ENCODE measurements at places on chromosomes 7 and 10. TPM values are rescaled to one million over a fixed set of nuclear protein-coding genes. Genes with fewer than 3 reads are reported as not detected.

DNA sequence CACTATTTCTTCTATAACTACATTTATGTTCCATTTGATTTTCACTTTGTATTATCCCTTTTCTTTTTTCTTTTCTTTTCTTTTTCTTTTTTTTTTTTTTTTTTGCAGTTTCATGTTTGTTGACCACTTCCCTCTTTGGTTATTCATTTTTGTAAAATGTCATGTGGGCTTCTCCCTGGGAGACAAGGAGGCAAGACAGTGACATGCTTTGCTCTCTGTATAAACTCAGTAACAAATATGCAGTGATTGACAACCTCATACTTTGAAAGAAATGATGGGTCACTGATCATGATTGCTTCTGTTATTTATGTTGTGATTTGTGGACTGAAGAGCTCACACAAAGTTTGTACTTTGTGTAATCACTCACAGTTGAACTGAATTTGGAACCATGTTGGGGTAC is 90.2 kb upstream of the ABI1 start:
- H3K4me1 ChIP-seq, result no peaks in the 10 kb centered on the region
- H3K4me3 ChIP-seq, result no peak overlapping the region
- no peak for DNase-seq
- no peaks in the 10 kb centered on the region for H3K36me3 ChIP-seq
- H3K27me3 ChIP-seq, result no peaks in the 10 kb centered on the region

SFTPA1 gene
- not detected for total RNA-seq

DNA sequence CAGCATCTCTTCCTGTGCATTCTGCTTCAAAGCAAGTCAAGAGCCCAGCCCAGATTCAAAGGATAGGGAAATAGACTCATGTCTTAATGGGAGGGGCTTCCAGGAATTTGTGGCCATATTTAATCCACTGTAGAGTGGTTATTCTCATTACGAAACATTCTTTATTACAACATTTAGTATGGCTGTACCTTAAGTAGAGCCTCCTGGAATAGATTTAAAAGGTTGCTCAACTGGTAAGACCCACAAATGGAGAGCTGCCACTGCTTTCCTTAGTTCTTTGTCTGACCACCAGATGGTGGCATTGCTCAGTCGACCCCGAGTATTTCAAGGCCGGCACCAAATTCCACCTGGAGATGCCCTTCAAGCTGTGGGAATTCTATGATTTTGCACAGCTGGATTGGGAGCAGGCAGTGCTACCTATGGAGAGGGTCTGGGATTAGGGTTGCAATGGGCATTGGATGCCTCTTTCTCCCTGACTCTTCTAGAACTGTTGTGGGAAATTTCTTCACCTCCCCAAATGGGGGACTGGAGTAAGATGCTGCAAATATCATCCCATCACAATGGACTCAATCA is 102.2 kb downstream of the RBM20 start:
- no peak overlapping the region for H3K27ac ChIP-seq
- H3K27me3 ChIP-seq, result peaks cover 9% of the 10 kb centered on the region
- no peaks in the 10 kb centered on the region for H3K4me1 ChIP-seq
- DNase-seq, result no peak

METTL27 gene
- total RNA-seq, result 8.7 TPM

OR9A2 gene
- not detected for total RNA-seq

DNA sequence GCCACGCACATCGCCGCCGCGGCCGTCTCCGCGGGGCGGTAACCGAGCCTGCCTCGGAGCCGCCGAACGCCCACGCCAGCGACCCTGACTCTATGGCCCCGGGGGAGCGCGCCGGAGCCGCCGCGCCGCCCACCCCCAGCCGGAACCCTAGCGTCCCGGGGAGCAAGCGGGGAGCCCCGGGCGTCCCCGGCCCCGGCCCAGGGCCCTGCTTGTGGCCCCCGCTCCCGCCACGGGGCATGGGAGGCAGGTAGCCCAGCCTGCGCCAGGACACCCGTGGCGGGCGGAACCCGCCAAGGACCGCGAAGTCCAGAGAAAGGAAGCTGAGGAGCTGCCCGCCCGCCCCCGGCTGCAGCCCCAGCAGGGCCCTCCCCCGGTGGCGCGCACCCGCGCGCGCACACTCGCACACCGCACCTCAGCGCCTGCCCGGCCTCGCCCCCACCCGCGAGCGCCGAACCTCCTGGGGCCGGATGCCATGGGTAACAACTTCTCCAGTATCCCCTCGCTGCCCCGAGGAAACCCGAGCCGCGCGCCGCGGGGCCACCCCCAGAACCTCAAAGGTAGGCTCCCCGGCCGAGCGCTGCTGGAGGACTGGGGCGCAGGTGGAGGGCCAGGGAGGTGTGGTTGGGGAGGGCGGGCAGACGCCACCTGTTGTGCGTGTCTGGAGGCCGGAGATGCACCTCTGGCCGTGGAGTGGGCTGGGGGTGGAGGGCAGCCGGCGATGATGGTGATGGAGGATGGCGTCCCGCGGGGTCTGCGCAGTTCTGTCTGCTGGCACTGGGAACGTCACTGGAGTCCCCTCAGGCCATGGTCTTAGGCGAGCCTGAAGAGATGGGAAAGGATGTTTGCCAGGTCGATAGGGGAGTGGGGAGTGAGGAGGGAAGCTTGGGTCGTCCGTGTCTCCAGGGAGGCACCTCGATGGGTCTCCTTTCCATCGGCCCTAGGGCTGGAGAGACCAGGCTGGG is 692 bp downstream of the NEURL1 start:
- DNase-seq, result peak; percentile 67
- peaks cover 8% of the 10 kb centered on the region for H3K4me1 ChIP-seq
- no peak overlapping the region for H3K27ac ChIP-seq
- H3K4me3 ChIP-seq, result peak overlapping the region; percentile 61
